Motor neuron (in vitro differentiated cells): ENCODE measurements at places on chromosomes 11 and 22.
A peak's percentile ranks its signal among the peaks of the same experiment; 100 is the strongest.

DNA sequence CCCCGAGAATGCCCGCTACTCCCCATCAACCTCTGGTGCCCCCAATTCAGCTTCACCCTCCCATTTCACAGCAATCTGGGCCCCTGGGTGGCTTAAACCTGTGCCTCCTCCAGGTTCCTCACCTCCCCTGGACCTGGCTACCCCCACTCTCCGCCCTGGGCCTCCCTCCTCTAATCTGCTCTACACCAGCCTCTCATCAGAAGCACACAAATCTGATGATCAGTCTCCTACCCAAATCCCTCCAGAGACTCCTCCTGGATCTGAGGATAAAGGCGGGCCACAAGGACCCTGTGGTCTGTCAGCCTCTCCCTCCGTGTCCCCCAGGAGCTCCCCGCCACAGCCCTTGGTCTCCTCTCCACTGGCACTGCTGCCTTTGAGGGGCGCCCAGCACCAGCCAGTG, 23.2 kb upstream of the IGLL1 start:
- ATAC-seq, result no peak

- no peak for ATAC-seq
Observed at GRCh38 chr22:50058061-50058905, at the start of gene TTLL8. Gene TTLL8 (minus strand): TSS chr22:50058298.

- ATAC-seq, result no peak
Observed at GRCh38 chr11:61302550-61302949, 7.4 kb upstream of the VWCE start.

- ATAC-seq, result peak; percentile 21
Observed at GRCh38 chr11:67119585-67120391, 725 bp downstream of the KDM2A start.

DNA sequence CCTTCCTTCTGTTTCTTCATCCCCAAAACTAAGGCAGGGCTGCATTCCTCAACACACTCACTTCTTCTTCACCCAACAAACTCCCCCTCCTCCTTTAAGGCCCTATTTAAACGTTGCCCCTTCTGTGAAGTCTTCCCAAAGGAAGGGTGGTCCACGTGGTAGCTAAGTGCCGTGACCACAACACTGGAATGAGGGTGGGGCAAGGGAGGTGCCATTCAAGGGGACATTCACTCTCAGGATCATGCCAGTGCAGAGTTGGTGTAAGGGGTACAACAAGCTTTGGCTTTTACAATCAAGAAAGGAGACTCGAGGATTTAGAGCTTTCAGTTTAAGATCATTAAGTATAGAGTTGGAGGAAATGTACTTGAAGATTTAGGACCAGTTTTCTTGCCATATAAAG, 8.0 kb upstream of the MS4A10 start:
- no peak for ATAC-seq

- ATAC-seq, result no peak
Observed at GRCh38 chr11:1829039-1829820, 5.6 kb upstream of the SYT8 start.

GRCh38 chr11:111367411-111368284, 11.4 kb downstream of the POU2AF1 start:
- ATAC-seq, result no peak

GRCh38 chr22:50250555-50251476, at the start of gene HDAC10:
Gene HDAC10 (minus strand): TSS chr22:50251265. CDS start chr22:50251032, 233 bp downstream.
- peak; percentile 73 for ATAC-seq

GRCh38 chr11:123419731-123420452, 10.2 kb upstream of the GRAMD1B start:
- no peak for ATAC-seq

- no peak for ATAC-seq
Observed at GRCh38 chr11:19673924-19674729, 38.5 kb upstream of the NAV2 start.

GRCh38 chr11:129195682-129196081, 3.6 kb upstream of the ARHGAP32 start:
- no peak for ATAC-seq

DNA sequence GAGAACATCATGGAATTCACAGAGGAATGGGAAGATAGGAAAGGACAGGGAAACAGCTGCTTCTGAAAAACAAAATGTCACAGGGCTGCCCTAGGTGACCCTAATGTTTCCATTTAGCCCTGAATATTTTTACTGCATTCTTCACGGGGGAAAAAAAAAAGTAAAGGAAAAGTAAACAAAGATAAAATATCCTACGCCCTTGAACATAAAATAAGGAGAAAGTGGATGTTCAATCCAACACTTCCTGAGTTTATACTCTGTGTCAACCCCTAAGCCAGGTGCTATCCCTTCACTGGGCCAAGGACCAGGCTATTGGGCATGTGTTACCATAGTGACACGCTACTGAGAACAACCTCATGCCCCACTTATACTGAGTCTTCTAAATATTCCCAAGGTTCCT, 84.7 kb downstream of the FAM76B start:
- peak; percentile 6 for ATAC-seq

GRCh38 chr11:56089697-56090096, 3.4 kb upstream of the OR8I2 start:
- ATAC-seq, result no peak

DNA sequence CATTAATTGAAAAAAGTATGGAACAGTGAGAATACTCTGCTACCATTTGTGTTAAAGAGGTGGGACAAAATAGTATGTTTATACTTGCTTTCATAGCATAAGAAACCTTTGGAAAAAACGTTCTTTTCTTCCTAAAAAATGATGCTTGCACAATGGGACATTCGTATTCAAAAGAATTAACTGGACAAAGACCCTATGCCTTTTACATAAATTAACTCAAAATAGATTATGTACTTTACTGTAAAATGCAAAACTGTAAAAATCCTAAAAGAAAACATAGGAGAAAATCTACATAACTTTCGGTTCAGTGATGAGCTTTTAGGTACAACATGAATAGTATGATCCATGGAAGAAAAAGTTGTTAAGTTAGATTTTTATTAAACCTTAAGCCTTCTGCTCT, 166.2 kb downstream of the NELL1 start:
- no peak for ATAC-seq

DNA sequence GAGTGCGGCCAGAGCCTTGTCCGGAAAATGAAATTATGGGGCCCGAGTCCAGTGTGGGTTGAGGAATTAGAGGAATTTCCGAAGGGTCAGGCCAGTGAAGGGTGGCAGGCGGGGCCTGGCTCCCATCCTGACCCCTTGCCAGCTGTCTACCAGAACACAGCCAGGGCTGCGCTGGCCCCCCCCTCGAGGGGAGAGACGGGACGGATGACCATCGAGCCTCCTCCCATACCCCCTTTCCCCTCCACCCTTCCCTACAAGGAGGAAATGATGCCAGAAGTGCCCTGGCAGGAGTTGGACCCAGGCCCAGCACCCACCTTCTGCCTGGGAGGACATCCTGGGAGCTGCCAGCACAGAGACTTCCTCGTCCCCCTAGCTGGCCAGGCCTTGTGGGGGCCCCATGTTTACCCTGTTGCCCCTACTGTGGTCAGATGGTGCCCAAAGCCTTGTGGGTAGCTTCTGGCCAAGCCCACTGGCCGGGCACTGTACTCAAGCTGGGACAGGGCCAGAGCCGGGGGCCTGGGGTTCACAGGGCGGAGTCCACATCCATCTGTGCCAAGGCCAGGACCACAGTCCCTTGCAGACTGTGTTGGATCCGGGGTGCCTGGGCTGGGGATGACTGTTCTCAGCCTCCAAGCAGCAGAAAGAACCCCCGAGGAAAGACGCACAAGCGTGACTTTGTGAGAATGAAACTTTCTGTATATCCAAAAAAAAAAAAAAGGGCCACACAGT, 20.8 kb downstream of the ARVCF start:
- no peak for ATAC-seq

DNA sequence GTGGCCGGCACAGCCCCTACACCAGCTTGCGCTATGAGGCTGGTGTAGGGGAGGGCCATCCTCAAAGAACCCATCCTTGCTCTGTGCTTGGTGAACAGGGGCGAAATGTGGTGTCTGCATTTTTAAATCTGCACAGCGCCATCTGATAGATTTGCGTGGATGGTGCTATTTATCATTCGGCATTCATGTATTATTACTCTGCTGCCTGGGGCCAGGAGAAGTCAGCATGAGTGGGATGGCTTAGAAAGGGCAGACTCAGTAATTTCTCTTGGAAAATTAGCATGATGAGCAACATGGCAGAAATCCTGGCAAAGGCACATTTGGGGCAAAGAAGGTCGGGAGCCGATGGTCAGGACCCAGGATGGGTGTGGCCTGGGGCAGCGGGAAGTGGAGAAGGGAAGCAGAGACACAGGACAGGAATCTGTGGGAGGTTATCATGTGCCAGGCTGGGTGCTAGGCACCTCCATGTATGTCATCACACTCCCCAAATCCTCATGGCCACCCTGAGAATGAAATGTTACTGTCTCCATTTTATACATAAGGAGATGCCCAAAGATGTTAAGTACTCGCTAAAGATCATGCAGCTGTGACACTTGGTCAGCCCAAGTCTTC, 149.0 kb downstream of the CEP164 start:
- peak; percentile 57 for ATAC-seq

DNA sequence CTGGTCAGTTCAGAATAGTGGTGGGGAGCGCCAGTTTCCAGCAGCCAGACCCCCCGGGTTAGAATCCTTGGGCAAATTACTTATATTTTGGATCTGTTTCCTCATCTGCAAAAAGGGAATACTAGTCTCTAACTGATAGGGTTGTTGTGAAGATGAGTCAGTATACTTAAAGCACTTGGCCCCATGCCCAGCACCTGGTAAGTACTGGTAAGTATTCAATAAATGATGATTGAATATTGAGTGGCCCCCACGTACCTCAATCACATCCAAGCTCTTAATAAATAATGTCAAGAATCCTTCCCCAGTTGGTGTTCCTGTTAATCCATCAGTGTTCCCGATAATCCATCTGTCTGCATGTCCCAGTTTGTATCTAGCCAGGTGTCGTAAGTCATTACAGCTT, 12.1 kb downstream of the ACP2 start:
- ATAC-seq, result no peak

DNA sequence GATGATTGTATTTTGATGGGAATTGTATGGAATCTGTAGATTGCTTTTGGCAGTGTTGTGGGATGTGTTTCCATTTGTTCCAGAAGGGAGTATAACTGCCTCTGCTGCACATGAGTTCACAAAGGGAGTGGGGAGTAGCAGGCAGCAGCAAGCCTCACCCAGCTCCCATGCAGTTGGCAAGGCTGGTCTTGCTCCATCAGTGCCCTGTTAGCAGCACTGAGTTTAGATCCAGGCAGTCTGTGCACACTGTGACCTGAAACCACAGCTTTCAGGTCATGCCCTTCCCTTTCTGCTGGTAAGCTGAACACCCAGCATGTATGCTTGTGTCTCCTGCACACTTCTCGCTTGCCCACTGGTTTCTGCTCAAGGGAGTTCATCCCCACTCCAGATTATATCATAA, 3.7 kb upstream of the NUCB2 start:
- ATAC-seq, result no peak

DNA sequence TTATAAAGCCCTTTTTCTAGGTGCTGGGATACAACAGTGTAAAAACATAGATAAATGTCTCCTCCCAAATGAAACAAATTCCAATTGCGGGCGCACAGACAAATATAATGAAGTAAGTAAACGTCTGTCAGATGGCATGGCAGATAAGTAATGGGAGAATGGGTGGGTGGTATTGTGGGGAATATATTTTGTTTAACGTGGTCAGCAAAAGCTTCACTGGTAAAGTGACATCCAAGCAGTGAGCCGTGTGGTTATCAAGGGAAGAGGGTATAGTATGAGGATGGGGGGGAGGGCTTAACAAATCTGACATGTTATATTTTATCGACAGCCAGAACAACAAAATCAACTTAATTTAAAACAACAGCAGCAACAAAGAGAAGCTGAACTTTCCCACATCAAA, 1.2 kb downstream of the SVIP start:
- no peak for ATAC-seq

GRCh38 chr11:97336064-97336463, 946.3 kb downstream of the JRKL start:
- ATAC-seq, result no peak

DNA sequence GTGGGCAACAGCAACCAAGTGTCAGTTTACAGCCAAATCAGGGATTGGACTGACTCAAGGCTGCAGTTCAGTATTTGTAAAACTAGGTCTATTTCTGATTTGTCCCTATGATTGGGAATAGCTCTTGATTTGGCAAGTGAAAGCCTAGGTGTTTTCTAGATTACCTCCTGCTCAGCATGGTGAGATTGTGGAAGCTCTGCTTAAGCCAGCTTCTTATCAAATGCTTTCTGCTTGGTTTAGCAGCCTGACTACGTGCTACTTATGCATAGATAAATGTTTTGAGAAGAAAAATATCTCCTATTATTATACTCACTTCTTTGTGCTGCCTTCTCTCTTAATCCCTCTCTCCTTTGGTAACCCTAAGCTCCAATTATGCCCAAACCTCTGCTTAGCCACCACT, 86.3 kb upstream of the AMOTL1 start:
- no peak for ATAC-seq

DNA sequence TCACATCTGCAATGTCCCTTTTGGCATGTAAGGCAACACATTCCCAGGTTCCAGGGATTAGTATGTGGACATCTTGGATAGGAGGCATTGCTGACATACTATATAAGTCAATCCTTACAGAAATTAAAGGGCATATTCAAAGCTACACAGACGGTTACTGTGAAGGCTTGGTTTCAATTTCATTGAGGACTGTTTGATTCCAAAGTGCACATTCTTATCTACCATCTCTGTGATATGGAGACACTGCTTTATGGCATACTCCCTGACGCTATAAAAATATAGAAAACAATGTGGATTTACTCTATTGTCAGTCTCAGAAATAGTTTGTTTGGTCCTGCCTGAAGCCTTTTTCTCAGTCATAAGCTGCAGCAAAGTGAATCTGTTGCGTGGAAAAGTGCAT, 1486.7 kb downstream of the FAM181B start:
- no peak for ATAC-seq

GRCh38 chr11:34208266-34209135, 103.1 kb downstream of the NAT10 start:
- no peak for ATAC-seq

DNA sequence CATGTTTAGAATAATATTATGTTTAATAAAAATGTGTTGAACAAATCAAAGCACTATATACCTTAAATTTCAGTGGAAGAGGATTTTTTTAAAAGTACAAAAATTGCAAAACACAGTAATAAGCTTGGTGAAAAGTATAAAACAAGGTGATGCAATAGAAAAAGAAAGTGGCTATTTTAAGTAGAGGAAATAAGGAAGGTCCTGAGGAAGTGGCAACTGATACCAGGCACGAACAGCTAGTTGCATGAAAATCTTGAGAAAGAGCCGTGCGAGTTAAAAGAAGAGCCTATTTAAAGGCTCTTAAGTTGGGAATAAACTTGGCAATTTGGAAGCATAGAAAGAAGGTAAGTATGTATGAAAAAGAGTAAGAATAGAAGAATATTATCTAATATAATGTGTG, 1679.3 kb downstream of the LRRC4C start:
- ATAC-seq, result no peak

DNA sequence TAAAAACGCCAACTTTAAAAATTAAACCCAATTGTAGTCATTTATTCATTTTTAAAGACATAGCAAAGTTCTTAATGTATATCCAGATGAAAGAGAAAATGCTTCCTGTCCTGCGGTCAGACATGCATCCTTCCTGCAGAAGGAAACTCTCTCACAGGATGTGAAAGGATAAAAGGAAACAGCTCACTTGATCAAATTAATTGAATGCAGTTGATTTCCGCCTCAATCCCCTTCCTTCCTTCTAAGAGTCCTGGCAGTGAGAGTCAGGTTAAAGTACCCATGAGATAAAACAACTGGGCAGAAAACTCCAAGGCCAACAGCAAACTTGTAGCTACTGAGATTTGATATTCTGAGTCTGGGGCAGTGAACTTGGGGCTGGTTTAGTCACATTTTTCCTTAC, 38.5 kb downstream of the CWC15 start:
- no peak for ATAC-seq
